ENCODE measurements at places on chromosomes 7 and 10. TPM values are rescaled to one million over a fixed set of nuclear protein-coding genes. Genes with fewer than 3 reads are reported as not detected.

GRCh38 chr7:43394441-43395130, 188.3 kb upstream of the STK17A start:
- no peak for DNase-seq

DNA sequence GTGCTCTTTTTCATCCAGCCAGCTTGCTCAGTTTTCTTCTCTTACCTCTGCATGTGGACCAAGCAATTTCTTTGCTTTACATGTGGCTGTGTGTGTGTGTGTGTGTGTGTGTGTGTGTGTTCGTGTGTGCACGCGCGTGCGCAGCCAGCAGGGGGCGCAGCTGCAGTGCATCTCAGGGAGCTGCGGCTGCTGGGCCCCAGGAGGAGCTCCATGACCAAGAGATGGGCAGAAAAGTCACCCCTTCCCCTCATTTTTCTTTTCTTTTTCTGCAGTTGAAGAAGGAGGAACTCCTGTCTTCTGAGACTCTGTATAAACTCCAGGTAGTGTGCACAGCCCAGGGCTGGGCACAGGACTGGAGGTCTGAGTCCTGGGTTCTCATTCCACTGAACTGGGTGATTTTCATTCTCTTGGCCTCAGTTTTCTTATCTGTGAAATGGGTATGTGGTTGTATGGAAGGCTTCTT, 41.8 kb downstream of the BLNK start:
- DNase-seq, result peak; percentile 93

GRCh38 chr7:155497149-155497901, 39.4 kb downstream of the EN2 start:
- no peak for DNase-seq

NCF1 gene
- 92.4 TPM for total RNA-seq

GRCh38 chr7:154853727-154854095, 149.2 kb downstream of the PAXIP1 start:
- no peak for DNase-seq

- DNase-seq, result no peak
These were observed 314.8 kb downstream of the POM121L12 start for GRCh38 chr7:53350241-53350640.
